ENCODE measurements at places on chromosomes 7 and 10. TPM values are rescaled to one million over a fixed set of nuclear protein-coding genes. Genes with fewer than 3 reads are reported as not detected.
A peak's percentile ranks its signal among the peaks of the same experiment; 100 is the strongest.

Gene BHLHA15
- total RNA-seq = not detected

Gene GRID2IP
- total RNA-seq = 0.39 TPM

Gene NPFFR1
- total RNA-seq = 0.06 TPM

Gene CDHR3
- 5.1 TPM for total RNA-seq

Gene OLAH
- 1.1 TPM for total RNA-seq

DNA sequence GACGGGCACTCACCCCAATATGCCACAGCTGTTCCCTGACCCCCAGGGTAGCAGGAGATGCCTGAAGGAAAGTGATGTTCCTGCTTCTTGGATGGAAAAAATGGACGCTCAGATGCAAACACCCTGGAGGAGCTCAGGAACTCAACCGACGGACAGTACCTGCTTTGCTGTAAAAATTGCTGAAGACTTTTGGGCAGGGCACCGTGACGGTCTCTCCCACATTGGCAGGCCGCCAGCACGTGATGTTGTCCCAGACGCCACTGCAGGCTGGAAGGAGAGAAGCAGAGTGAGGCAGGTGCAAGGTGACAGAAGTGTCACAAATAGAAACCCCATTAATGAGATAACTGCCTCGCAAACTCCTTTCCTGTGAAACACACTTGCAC is 35.0 kb downstream of the VIPR2 start:
- peak overlapping the region; percentile 58 for H3K27ac ChIP-seq
- no peaks in the 10 kb centered on the region for H3K36me3 ChIP-seq
- no peaks in the 10 kb centered on the region for H3K27me3 ChIP-seq
- peak; percentile 68 for DNase-seq

DNA sequence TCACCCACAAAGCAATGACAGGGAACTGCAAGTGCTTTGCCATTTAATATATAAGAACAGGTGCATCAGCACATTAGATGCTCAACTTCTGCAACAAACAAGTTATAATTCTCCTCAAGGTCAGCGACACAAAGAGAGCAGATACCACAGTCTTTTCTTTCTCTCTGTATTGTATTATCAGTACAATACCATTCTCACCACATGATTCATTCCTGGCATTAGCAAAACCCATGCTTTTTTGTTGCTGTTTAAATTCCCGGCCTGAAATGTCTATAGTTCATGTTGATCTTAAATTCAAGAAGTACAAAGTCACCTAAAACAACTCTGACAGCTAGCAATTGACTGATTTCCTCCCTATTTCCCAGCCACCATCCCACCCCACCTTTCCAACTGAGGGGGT is 111.8 kb upstream of the FEZF1 start:
- DNase-seq = no peak
- no peak overlapping the region for H3K4me3 ChIP-seq
- no peak overlapping the region for H3K27ac ChIP-seq
- no peaks in the 10 kb centered on the region for H3K4me1 ChIP-seq
- no peaks in the 10 kb centered on the region for H3K27me3 ChIP-seq

DNA sequence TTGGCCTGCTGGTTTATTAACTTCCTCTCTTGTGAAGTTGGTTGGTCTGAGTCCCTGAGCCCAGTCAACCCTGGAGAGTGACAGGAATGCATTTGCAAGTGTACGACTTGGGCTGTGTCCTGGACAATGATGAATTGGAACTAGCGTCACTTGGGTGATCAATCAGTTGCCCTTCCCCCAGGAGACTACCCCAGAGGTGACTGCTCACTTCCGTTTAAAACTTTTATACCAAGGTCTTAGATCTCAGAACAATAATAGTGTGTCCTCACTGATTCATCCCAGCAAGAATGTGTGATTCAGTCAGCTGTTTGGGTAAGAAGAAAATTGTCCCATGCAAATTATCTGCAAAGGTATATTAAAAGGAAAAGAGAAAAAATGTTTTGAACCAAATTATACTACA is 102.9 kb upstream of the ARMC3 start:
- no peaks in the 10 kb centered on the region for H3K36me3 ChIP-seq
- no peaks in the 10 kb centered on the region for H3K27me3 ChIP-seq
- no peak for DNase-seq
- no peak overlapping the region for H3K4me3 ChIP-seq
- H3K4me1 ChIP-seq = no peaks in the 10 kb centered on the region
- H3K27ac ChIP-seq = no peak overlapping the region

DNA sequence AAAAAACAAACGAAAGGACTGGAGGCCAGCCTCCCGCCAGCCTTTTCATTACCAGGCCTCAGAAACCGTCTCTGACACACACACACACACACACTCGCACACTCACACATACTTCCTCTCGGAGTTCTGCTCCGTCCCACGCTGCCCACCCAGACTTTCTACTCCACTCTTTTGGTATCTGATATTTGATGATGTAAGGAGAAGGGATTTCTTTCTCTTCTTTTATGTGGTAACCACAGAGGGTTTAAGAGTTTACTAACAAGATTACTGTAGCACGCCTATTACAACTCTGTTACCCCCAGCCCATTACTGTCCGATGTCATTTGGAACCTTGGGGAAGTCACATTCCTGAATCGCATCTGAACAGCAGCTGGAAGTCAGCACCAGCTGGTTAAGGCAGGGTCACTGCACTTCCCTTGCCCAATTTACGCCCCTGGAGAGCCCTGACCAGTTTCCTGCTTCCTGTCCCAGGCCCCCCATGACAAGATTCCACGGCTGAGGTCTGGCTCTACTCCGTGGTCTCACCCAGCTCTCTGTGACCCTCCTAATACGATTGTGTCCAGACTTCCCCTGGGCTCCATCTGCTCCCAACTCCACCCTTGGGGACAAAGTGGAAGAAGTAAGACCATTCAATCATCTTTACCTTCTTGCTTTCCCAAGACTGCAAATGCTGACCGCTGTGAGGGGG is 1.1 kb downstream of the DENND2A start:
- no peak overlapping the region for H3K27ac ChIP-seq
- no peaks in the 10 kb centered on the region for H3K4me1 ChIP-seq
- peak; percentile 69 for DNase-seq
- H3K36me3 ChIP-seq = no peaks in the 10 kb centered on the region
- no peaks in the 10 kb centered on the region for H3K27me3 ChIP-seq

DNA sequence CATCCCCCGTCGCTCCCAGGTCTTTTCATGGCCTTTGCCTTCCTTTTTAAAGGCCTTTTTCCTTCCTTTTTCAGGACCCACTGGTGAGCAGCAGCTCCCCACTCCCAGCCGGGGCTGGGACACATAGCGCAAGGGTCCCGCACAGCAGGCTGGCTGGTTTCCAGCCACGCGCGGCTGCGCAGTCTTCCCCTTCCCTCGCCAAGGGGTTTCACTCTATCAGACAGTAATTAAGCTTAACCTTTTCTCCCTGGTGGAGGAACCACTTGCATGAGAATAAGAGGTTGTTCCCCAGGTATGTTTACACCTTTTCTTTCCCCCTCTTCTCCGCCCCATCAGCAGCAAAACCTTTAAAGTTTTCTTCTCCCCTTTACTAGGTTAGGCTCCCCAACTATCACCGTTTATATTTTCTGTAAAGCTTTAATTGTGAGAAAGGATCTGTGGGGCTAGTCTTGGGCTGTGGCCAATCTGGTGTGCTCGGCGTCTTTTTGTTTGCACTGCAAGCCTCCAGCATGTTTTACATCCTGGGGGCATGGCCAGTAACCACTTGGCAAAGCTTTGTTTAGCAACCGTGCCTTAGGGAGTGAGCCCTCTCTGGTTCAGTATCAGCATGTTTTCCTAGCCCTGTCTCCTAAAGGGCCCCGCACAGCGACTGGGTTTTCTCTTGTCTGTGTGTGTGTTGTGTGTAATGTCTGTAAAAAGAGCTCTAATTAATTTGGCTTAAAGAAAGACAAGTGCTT is 219.6 kb downstream of the PHF14 start:
- H3K4me1 ChIP-seq = peaks cover 2% of the 10 kb centered on the region
- no peaks in the 10 kb centered on the region for H3K27me3 ChIP-seq
- H3K4me3 ChIP-seq = peak overlapping the region; percentile 54
- H3K36me3 ChIP-seq = no peaks in the 10 kb centered on the region
- H3K27ac ChIP-seq = no peak overlapping the region
- DNase-seq = no peak

DNA sequence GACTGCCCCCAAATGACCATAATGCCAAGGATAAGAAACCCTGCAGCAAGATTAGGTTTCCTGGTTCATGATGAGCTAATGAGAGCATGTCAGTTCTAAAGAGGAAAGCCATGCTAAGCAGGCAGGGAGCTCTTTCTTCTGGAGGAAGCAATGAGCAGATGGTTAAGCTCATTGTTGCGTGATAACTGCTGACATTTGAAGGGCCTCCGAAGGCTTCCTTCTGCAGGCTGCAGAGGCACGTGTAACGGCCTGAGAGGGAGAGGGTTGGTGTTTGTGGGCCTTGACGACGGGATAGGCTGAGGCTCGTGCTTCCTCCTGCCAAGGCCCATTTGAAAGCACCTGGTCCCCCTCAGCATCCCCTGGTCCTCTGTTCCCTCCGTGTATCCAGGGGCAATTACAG is 63.5 kb upstream of the BTBD16 start:
- H3K4me3 ChIP-seq = no peak overlapping the region
- no peaks in the 10 kb centered on the region for H3K27me3 ChIP-seq
- no peak overlapping the region for H3K27ac ChIP-seq
- no peak for DNase-seq

DNA sequence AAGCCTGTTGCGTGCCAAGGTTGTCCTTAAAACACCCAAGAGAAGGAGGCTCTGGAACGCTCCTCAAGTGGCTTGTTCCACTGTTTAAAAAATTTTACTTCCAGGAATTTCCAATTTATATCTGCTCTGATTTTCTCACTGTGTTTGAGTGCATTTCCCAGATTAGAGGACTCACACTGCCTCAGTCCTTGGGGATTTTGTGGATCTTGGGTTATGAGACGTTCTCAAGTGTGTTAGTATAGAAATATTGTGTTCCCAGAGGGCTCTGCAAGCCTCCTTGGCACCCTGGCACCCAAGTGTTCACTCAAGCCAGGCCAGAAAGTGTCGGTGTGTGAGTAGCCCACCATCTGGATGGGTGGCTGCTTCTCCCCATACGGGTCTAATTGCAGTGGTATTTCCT is 192.2 kb downstream of the SNX10 start:
- H3K36me3 ChIP-seq = no peaks in the 10 kb centered on the region
- no peak overlapping the region for H3K4me3 ChIP-seq
- no peak overlapping the region for H3K27ac ChIP-seq
- no peak for DNase-seq

DNA sequence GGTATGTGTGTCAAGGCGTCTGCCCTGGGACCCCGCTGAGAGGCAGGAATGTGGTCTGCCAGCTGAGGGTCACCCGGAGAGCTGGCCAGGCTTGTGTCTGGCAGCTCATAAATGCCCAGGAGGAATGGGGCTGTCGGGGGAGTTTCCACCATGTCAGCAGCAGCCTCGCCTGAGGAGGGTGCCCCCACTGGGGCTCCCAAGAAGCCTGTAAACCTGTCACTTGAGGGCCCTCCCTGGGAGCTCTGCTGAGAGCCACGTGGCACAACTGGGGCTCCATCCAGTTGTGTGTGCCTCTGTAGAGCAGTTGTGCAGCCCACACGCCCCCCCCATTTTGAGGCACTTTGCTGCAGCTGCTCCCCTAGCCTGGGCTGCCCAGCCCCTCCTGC is 70.6 kb downstream of the NEURL1 start:
- H3K4me3 ChIP-seq = no peak overlapping the region
- H3K27ac ChIP-seq = no peak overlapping the region
- no peaks in the 10 kb centered on the region for H3K4me1 ChIP-seq
- H3K36me3 ChIP-seq = no peaks in the 10 kb centered on the region
- DNase-seq = no peak
- H3K27me3 ChIP-seq = no peaks in the 10 kb centered on the region

DNA sequence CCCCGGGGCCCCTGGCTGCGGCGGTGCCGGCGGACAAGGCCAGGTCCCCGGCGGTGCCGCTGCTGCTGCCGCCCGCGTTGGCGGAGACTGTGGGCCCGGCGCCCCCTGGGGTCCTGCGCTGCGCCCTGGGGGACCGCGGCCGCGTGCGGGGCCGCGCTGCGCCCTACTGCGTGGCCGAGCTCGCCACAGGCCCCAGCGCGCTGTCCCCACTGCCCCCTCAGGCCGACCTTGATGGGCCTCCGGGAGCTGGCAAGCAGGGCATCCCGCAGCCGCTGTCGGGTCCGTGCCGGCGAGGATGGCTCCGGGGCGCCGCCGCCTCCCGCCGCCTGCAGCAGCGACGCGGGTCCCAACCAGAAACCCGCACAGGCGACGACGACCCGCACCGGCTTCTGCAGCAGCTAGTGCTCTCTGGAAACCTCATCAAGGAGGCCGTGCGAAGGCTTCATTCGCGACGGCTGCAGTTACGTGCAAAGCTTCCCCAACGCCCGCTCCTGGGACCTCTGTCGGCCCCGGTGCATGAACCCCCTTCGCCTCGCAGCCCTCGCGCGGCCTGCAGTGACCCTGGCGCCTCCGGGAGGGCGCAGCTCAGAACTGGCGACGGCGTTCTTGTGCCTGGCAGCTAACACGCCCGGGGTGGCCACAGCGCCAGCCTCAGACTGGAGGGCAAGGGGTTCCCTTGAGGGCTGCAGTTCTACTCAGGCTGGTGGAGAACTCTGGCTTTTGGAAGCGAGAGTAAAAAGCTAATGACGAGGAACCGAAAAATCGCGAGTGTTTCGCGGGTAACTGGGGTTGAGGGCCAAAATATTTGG is 804 bp downstream of the FRAT1 start:
- no peak overlapping the region for H3K27ac ChIP-seq
- H3K36me3 ChIP-seq = no peaks in the 10 kb centered on the region
- H3K4me3 ChIP-seq = peak overlapping the region; percentile 84
- H3K27me3 ChIP-seq = no peaks in the 10 kb centered on the region
- DNase-seq = peak; percentile 85
- no peaks in the 10 kb centered on the region for H3K4me1 ChIP-seq

DNA sequence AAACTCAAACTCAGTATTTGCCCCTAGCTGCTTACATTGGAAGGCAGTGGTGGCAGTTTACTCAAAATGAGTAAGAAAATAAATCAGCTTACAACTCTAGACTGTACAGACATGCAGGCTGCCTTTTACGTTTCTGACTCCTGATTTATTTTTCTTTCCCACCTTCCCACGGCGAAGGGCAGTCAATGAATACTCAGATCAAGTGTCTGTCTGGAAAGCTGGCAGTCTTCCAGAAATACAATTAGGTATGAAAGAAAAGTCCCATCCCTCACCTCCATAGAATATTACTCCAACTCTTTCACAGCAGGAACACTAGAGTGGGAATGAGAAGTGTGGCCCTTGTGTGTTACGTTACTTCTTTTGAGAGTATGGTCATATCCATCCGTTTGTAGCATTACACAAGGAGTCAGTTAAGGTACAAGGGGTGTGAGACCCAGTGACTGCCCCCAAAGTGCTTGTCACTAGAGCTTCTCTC is 1.3 kb upstream of the PAPSS2 start:
- H3K27me3 ChIP-seq = no peaks in the 10 kb centered on the region
- DNase-seq = no peak
- no peak overlapping the region for H3K27ac ChIP-seq
- no peaks in the 10 kb centered on the region for H3K4me1 ChIP-seq
- no peak overlapping the region for H3K4me3 ChIP-seq
- H3K36me3 ChIP-seq = no peaks in the 10 kb centered on the region

DNA sequence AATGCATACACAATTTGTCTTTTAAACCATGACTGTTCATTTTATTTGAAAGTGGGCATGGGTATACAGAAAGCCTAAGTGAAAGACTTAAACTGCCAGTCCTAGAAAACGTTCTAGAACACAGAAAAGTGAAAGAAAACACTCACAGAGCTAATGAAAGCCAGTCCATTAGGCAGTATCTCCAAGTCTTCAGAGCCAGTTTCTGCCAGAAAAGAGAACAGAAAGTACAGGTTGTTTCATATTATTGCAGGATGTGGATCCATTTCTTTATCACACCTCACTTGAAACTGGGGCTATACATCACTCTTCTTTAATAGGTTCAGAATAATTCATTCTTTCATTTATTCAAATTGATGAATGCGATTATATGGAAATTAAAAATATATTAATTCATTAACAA is 7.7 kb downstream of the PON1 start:
- H3K36me3 ChIP-seq = no peaks in the 10 kb centered on the region
- DNase-seq = no peak
- H3K4me3 ChIP-seq = no peak overlapping the region
- H3K27ac ChIP-seq = no peak overlapping the region
- no peaks in the 10 kb centered on the region for H3K27me3 ChIP-seq
